Naive thymus-derived CD8-positive, alpha-beta T cell (primary cell): ENCODE measurements at places on chromosomes 13 and 19.

- no peak for DNase-seq
Observed at GRCh38 chr13:39506559-39507390, 96.2 kb downstream of the LHFPL6 start.

- no peak for DNase-seq
Observed at GRCh38 chr13:105960326-105960725, 575.1 kb downstream of the EFNB2 start.

DNA sequence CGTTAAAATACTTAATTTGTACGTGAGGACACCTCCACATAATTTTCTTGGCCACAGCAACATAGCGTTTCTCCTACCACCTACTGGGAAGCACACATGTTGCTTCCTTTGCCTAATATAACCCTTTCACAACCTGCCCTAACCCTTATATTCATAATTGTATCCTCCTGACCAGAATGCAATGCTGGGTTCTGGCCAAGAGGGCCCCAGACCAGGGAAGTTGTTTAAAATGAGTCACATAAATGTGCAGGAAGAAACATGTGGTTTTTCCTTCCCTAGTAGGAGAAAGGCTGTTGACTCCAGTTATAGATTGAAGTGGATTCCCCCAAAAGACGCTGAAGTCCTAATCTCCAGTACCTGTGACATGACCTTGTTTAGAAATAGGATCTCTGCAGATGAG, 187.3 kb downstream of the NUFIP1 start:
- DNase-seq: no peak

GRCh38 chr13:67792151-67792676, 562.1 kb upstream of the PCDH9 start:
- DNase-seq: no peak

DNA sequence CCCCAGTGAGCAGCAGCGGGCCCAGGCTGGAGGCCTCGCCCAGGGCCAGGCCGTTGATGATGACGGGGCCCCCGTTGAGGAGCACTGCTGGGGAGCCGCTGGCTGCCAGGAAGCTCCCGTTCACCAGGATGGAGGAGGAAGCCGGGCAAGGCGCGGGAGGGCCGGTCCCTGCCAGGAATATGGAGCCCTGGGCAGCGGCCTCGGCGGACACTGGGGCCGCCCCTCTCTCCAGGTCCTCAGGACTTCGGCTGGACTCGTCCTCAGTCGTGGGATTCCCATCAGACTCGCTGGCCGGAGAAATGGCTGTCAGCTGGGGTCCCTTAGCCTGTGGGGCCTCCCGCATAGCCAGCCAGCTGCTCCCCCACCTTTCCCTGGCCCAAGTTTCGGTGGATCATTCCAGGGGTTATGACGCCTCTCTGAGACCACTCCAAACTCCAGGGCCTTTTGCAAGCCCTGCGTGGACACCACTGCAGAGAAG, 2.1 kb downstream of the SIX5 start:
- no peak for DNase-seq

- DNase-seq: no peak
Observed at GRCh38 chr13:81184556-81185265, 843.8 kb upstream of the SPRY2 start.
